ENCODE measurements at places on chromosomes 5 and 9.

GRCh38 chr5:179201986-179202385, 141.8 kb downstream of the ZNF354C start:
- no peak for DNase-seq

GRCh38 chr5:179033004-179033580, 9.5 kb downstream of the ZNF879 start:
- no peak for DNase-seq

- no peak for DNase-seq
Measured at GRCh38 chr5:141868541-141868940, 9.7 kb downstream of the PCDH1 start.

- DNase-seq, result no peak
Measured at GRCh38 chr9:36046923-36047322, 10.2 kb downstream of the RECK start.

GRCh38 chr5:138351517-138351916, 968 bp upstream of the KDM3B start:
- DNase-seq, result no peak

DNA sequence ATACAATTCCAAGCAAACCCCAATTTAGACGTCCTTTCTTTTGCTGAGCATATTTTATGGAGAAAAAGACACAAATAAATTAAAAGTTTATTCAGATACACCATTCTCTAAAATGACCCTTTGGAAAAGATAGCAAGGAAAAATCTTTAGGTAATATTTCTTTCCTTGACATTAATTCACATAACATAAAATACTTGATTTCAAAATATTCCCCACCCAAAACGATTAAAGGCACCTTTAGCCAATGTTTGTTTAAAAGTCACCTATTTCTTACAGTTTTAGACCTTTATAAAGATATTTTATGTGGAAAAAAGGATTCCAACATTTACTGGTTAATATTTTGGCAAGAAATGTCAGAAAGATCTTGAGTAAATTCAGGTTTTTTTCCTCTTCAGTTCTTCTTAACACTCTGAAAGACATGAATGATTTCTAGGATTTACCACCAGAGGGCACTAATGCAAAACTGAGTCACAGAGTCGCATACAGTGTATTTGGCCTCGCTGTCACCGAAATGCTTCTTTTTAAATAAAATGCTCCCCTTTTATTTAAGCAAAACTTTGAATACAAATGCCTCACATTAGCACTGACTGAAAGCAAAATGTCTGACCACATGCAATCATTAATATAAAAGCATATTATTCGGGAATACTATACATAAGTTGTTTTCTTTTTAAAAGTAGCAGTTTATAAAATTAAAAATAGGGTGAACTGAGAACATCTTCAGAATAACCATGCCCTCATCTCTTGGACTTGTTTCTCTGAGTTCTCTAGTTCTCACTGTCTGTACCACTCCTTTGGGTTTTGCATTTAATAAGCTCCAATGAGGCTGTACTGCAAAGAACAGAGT, 122.5 kb downstream of the SLC1A3 start:
- DNase-seq, result no peak

- DNase-seq, result no peak
Measured at GRCh38 chr9:36835271-36835996, 198.6 kb downstream of the PAX5 start.

GRCh38 chr5:73282383-73282782, 109.4 kb downstream of the TMEM174 start:
- no peak for DNase-seq

DNA sequence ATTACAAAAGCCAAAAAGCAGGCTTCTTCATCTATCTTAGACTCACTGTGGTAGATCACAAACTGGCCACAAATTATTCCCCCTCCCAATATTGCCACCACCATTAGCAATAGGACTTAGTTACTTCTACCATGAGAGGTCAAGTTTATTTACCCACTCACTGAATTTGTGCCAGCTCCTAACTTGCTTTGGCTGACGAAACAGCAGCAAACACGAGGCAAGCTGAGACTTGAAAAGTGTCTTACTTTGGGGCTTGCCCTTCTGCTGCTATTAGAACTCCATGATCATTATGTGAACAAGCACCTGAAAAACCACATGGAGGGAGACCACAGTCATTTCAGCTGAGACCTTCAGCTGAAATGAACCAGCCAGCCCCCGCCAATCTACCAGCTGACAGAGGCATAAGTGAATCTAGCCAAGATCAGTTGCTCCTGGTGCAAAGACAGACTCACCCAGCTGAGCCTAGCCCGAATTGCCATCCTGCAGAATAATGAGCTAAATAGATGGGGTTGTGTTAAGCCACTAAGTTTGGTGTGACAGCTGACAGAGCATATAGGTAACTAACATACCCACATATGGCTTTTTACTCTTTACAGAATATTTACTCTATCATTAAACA, 5.7 kb downstream of the WDR41 start:
- DNase-seq, result no peak

DNA sequence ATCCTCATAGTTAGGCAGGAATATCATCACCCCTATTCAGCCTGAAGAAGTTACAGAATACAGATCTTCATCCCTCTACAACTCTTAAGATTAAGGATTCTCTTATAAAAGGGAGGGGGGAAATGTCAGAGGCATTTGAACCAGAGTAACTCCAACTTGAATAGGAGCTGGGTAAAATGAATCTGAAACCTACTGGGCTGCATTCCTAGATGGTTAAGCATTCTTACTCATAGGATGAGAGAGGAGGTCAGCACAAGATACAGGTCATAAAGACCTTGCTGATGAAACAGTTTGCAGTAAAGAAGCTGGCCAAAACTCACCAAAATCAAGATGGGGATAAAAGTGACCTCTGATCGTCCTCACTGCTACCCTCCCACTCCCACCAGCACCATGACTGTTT, 14.4 kb downstream of the FREM1 start:
- DNase-seq, result no peak

DNA sequence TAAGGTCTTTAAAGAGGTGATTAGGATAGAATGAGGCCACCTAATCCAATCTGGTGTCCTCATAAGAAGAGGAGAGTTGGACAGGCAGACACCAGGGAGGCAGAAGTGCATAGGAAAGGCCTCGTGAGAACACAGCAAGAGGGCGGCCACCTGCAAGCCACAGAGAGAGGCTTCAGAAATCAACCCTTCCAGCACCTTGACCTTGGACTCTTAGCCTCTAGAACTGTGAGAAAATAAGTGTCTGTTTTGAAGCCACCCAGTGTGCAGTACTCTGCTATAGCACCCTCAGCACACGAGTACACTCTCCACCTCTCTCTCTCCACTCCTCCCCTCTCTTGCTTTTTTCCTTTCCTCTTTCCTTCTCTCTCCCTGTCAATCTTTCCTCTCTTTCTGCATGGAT, 26.8 kb downstream of the NIPAL4 start:
- no peak for DNase-seq
